Purkinje cell (primary cell): ENCODE measurements at places on chromosomes 7 and 10. TPM values are rescaled to one million over a fixed set of nuclear protein-coding genes. Genes with fewer than 3 reads are reported as not detected.

The IFIT1B gene
- not detected in 2 replicates for polyA plus RNA-seq

The MRPS17 gene
- polyA plus RNA-seq = 80.3 and 85.6 TPM in 2 replicates

The GLUD1 gene
- polyA plus RNA-seq = 108 and 116 TPM in 2 replicates

The CALHM3 gene
- polyA plus RNA-seq = not detected in 2 replicates

The TRAPPC14 gene
- polyA plus RNA-seq = 0.97 and 4.0 TPM in 2 replicates

The ZNF438 gene
- 2.8 and 4.3 TPM in 2 replicates for polyA plus RNA-seq

The ADRB1 gene
- polyA plus RNA-seq = 0.91 and 2.9 TPM in 2 replicates

The PKD1L1 gene
- 0.15 TPM in 1 of 2 replicates, not detected in the other for polyA plus RNA-seq

The ZNF786 gene
- 0.29 and 1.8 TPM in 2 replicates for polyA plus RNA-seq

The PLXDC2 gene
- polyA plus RNA-seq = 98.7 and 105 TPM in 2 replicates

The CPA4 gene
- polyA plus RNA-seq = not detected in 2 replicates

The PGAM1 gene
- 308 and 376 TPM in 2 replicates for polyA plus RNA-seq

The LDB3 gene
- polyA plus RNA-seq = 1.1 and 2.1 TPM in 2 replicates

The ZNF503 gene
- 0.56 and 2.2 TPM in 2 replicates for polyA plus RNA-seq

The CYP3A7 gene
- polyA plus RNA-seq = not detected in 2 replicates

The HPS6 gene
- 2.3 and 3.2 TPM in 2 replicates for polyA plus RNA-seq

The PDSS1 gene
- 8.6 and 21.5 TPM in 2 replicates for polyA plus RNA-seq

The SLC13A4 gene
- polyA plus RNA-seq = 0.04 and 0.46 TPM in 2 replicates

The PTPRN2 gene
- polyA plus RNA-seq = 1.4 and 7.6 TPM in 2 replicates

The FRMPD2 gene
- polyA plus RNA-seq = 9.2 and 12.8 TPM in 2 replicates

The LRIT1 gene
- not detected in 2 replicates for polyA plus RNA-seq

The OPN4 gene
- polyA plus RNA-seq = 0.20 TPM in 1 of 2 replicates, not detected in the other

The EBLN1 gene
- not detected in 2 replicates for polyA plus RNA-seq

The FAM171A1 gene
- 19.3 and 20.5 TPM in 2 replicates for polyA plus RNA-seq

The PTPRZ1 gene
- polyA plus RNA-seq = 89.8 and 134 TPM in 2 replicates

The TAS2R4 gene
- 1.1 TPM in 1 of 2 replicates, not detected in the other for polyA plus RNA-seq

The ZDHHC6 gene
- polyA plus RNA-seq = 33.6 and 38.8 TPM in 2 replicates

The CCNY gene
- 15.1 and 18.4 TPM in 2 replicates for polyA plus RNA-seq

The GPR26 gene
- 0.06 and 0.67 TPM in 2 replicates for polyA plus RNA-seq

The TMEM270 gene
- polyA plus RNA-seq = not detected in 2 replicates

The EIF5AL1 gene
- polyA plus RNA-seq = 0.89 and 0.92 TPM in 2 replicates
